ENCODE measurements at places on chromosomes 6 and 20. TPM values are rescaled to one million over a fixed set of nuclear protein-coding genes. Genes with fewer than 3 reads are reported as not detected.
A peak's percentile ranks its signal among the peaks of the same experiment; 100 is the strongest.

GRCh38 chr6:158703837-158704822 is 54.3 kb downstream of the SYTL3 start:
- H3K27ac ChIP-seq, result peak overlapping the region; percentile 73
- peak overlapping the region; percentile 52 for H3K4me3 ChIP-seq

DNA sequence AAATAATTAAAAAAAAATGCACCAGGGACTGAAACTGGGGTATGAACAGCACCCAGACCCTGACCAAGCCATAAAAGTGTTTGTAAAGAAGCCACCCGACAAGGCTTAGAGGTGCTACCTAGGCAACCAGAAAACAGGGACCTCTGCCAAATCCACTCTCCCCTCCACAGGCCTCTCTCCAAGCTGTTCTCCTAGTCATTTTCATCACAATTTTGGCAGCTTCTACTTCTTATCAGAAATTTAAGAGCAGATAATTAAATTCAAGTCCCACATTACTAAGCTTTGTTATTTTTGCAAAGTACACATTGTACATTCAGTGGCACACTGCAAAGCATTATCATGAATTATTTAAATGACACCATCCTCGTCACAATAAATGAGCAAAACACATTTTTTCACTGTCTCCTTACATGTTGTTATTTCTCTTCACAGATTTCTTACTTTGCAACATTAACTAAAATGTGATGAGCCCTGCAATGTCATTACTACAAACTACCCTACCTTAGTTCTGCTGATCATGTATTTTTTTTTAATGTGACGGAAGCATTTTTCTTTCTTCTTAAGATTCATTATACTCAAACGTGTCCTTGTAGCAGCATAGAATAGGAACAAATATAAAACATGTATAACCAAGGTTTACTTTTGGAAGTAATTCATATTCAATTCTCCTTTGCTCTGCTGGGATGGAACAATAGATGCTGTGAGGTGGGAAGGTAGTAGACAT is 38.1 kb downstream of the ECT2L start:
- no peak overlapping the region for H3K4me3 ChIP-seq
- no peaks in the 10 kb centered on the region for H3K27me3 ChIP-seq
- no peak for DNase-seq
- no peaks in the 10 kb centered on the region for H3K36me3 ChIP-seq

DNA sequence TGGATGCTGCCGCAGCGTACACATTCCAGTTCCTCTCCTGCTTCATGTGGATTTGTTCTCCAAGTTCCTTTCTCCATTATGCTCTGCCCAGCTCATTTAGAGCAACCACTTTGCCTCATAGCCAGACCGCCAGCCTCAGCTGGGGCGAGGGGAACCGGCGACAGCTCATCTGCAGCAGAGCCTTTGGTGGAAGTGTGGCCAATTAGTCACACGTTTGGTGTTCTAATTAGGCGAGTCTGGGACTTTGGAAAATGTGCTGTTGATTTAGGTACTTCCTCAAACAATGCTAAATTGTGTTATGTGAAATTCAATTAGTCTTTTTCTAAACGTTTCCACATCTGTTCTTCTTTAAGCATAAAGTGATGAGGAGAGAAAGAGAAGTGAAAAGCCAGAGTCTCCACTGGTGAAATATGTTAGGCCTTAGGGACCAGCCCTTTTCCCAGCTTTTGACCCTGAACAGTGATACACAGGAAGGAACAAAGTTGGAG is 217.9 kb downstream of the TBX18 start:
- no peaks in the 10 kb centered on the region for H3K36me3 ChIP-seq
- peaks cover 13% of the 10 kb centered on the region for H3K4me1 ChIP-seq

- DNase-seq, result no peak
- no peak within 1 kb of the TSS for H3K4me3 ChIP-seq
- H3K36me3 ChIP-seq, result no peaks in the 10 kb centered on the region
These were observed at the start of gene HLA-DRB1 for GRCh38 chr6:32589596-32590449. Gene HLA-DRB1, minus strand, starts transcription at chr6:32589848. Its CDS starts 106 bp downstream, at chr6:32589742.

- H3K27ac ChIP-seq, result no peak overlapping the region
- H3K4me1 ChIP-seq, result peaks cover 30% of the 10 kb centered on the region
- H3K4me3 ChIP-seq, result no peak overlapping the region
- no peak for DNase-seq
These were observed 91.1 kb downstream of the ATXN1 start for GRCh38 chr6:16670183-16670582.

GRCh38 chr20:23242104-23242503 is 108.5 kb upstream of the NXT1 start:
- H3K27ac ChIP-seq, result no peak overlapping the region
- peaks cover 53% of the 10 kb centered on the region for H3K27me3 ChIP-seq

DNA sequence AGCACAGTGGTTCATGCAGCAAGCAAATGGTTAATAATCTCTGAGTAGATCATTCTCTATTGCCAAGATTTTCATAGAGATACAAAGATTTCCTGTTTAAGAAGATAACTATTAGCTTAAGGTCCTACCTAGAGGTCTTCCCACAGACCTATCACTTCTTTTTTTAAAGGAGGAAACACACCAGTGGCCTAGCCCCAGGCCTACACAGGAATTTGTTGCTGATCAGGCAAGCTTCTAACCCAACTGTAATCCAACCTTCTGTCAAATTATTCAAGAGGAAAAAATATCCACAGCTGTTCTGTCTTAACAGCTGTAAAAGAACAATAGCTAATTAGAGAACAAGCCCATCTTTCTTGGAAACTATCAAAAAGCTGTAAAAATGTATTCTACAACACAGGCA is 332.8 kb downstream of the BTBD9 start:
- peaks cover 2% of the 10 kb centered on the region for H3K4me1 ChIP-seq
- no peak for DNase-seq
- H3K27me3 ChIP-seq, result no peaks in the 10 kb centered on the region
- no peak overlapping the region for H3K27ac ChIP-seq
- no peaks in the 10 kb centered on the region for H3K36me3 ChIP-seq

DNA sequence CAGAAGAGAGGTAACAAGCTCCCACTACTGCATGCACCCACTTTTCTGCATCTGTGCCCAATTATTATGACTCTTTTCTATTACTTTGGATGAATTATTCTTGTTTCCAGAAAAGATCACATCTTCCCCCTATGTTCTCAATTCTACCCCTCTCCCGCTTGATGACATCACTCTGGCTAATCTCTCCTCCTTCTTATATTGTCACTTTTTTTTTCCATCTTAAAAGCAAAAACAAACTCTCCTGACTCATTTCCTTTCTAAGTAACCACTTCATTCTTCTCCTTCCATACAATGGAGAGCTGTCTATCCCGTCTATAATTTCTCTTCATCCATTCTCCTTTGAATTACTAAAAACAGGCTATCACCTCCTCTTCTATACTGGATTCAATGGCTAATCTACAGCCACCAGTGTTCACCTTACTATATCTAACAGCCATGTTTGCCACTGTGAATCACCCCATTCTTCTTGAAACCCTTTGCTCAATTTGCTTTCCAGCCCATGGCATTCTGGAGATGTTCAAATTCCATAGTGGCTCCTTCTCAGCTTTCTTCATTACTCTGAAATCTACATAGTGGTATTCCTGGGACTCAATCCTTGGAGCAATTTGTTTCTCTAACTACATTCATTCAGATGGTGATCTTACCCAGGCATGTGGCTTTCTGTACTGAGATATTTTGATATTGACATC is 378.4 kb downstream of the ARHGAP18 start:
- H3K27me3 ChIP-seq, result no peaks in the 10 kb centered on the region
- no peaks in the 10 kb centered on the region for H3K36me3 ChIP-seq
- no peak overlapping the region for H3K4me3 ChIP-seq
- no peak for DNase-seq
- no peaks in the 10 kb centered on the region for H3K4me1 ChIP-seq

DNA sequence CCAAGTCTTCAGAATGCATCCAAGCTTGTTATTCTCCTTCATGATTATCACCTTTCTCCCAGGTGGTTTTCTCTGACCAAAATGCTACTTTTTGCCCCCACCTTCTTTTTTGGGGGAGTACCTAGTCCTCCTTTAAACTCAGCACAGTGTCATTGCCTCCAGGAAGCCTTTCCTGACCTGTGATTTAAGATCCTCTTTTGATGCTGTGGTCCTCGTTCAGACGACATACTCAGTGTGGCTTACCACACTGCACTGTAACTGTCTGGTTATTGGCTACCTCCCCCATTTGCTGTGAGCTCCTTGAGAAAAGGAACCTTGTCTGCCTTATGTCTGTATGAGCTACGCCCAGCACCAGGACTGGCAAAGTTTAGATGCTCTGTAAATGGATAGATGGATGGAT is 14.6 kb downstream of the SAYSD1 start:
- H3K4me1 ChIP-seq, result peaks cover 13% of the 10 kb centered on the region
- peaks cover 3% of the 10 kb centered on the region for H3K27me3 ChIP-seq
- DNase-seq, result no peak
- H3K27ac ChIP-seq, result no peak overlapping the region

GRCh38 chr6:55167860-55168259 is 6.5 kb upstream of the HCRTR2 start:
- no peak for DNase-seq
- no peaks in the 10 kb centered on the region for H3K36me3 ChIP-seq
- peaks cover 5% of the 10 kb centered on the region for H3K27me3 ChIP-seq
- H3K4me3 ChIP-seq, result no peak overlapping the region
- no peak overlapping the region for H3K27ac ChIP-seq
- no peaks in the 10 kb centered on the region for H3K4me1 ChIP-seq

DNA sequence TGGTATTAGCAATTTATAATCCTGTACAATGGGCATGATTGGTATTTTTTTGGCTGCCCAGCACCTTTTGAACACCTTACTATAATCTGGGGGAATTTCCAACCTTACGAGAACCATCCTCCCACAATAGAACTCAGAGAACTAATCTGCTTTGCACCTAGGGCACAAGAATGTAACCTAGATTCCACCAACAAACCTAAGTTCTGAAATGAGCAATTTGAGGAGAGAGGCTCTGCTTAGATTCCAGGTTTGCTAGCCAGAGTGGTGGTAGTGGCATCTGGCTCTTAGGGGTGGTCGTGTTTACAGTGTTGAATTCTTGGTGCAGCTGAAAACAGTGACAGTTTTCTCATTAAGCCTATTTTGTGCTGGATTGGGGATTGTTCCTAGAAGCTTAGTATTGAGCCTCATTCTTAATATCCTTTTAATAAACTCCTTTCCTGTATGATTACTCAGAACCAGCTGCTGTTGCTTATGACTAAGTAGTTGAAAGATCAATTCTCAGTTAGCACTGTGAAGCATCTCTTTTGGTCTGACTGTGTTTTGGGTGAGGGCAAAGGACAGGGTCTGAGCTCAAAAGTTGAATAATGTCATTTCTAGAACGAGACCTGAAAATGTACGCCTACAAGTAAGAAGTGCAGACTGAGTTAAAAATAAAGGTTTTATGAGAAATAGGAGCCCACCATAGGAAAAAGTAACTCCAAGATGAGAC is 385.6 kb downstream of the CDKAL1 start:
- no peaks in the 10 kb centered on the region for H3K27me3 ChIP-seq
- peaks cover 6% of the 10 kb centered on the region for H3K4me1 ChIP-seq
- peaks cover 11% of the 10 kb centered on the region for H3K36me3 ChIP-seq
- H3K27ac ChIP-seq, result no peak overlapping the region
- H3K4me3 ChIP-seq, result no peak overlapping the region
- no peak for DNase-seq

DNA sequence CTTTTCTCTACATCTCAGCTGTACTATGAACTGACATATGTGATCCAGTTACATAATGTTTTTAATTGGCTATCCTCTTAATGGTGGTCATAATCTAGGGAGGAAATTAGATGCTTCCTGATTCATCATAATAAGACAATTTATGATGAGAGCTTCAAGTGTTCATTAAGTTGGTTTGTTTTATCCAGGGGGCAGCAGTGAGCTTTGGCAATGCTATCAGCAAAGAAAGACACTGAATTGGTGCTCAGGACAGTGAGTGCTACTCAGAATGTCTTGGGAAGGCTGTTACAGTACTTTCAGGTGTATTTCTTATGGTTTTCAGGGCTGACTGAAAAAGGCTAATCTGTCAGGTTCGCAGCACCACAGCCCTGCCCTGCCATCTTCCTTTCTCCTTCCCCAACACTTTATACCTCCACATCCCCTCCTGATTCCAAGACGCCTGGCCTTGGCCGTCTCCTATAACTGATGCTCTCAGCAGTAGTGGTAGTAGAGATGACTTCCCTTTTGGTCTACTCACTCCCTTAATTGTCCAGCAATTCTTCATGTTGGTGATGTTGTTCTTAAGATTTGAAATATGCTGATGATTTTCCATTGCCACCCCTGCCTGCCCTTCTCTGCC is 67.0 kb upstream of the TNFAIP3 start:
- no peaks in the 10 kb centered on the region for H3K36me3 ChIP-seq
- no peaks in the 10 kb centered on the region for H3K27me3 ChIP-seq

DNA sequence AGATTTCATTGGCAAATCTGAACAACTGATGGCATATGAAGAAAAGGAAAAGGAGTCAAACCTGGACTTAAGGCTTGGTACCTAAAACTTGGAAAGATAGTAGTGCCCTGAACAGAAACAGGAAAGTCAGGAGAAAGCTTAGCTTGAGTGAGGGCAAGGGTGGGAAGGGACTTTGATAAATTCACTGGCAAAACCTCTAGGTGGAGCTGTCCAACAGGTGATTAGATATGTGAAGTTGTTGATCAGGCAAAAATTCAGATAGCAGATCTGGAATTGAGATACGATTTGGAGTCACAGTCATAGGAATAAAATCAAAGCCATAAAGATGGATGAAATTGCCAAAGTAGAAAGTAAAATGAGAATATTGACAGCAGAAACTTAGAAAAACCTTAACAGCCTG is 16.1 kb upstream of the ZNF292 start:
- H3K27ac ChIP-seq, result no peak overlapping the region
- H3K27me3 ChIP-seq, result peaks cover 2% of the 10 kb centered on the region
- peaks cover 1% of the 10 kb centered on the region for H3K36me3 ChIP-seq
- H3K4me1 ChIP-seq, result no peaks in the 10 kb centered on the region
- no peak for DNase-seq
- no peak overlapping the region for H3K4me3 ChIP-seq

DNA sequence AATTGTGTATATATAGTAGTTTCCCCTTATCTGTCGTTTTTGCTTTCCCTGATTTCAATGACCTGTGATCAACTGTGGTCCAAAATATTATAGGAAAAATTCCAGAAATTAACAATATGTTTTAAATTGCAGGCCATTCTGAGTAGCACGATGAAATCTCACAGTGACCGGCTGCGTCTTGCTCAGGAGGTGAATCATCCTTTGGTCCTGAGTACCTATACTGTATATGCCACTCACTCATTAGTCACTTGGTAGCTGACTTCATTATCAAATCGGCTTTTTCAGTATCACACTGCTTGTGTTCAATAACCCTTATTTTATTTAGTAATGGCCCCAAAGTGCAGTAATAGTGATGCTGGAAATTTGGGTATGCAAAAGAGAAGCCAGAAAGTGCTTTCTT is 728.3 kb upstream of the EYS start:
- H3K27ac ChIP-seq, result no peak overlapping the region
- DNase-seq, result no peak
- H3K36me3 ChIP-seq, result no peaks in the 10 kb centered on the region
- no peaks in the 10 kb centered on the region for H3K27me3 ChIP-seq

GRCh38 chr20:24117383-24117782 is 128.8 kb upstream of the GGTLC1 start:
- DNase-seq, result no peak
- no peaks in the 10 kb centered on the region for H3K36me3 ChIP-seq
- no peaks in the 10 kb centered on the region for H3K4me1 ChIP-seq

The LY6G5C gene
- 6.5 TPM for total RNA-seq

The FAM83C gene
- total RNA-seq, result not detected

The HLA-DRB1 gene
- 7.7 TPM for total RNA-seq

The RIMS4 gene
- total RNA-seq, result 8.2 TPM

The ELOVL4 gene
- total RNA-seq, result 6.2 TPM

The RIPOR3 gene
- total RNA-seq, result 0.29 TPM

The TSHZ2 gene
- total RNA-seq, result 22.9 TPM

The DZANK1 gene
- total RNA-seq, result 12.5 TPM

The KIF25 gene
- total RNA-seq, result not detected

The BPIFB4 gene
- total RNA-seq, result not detected

Measured in progenitor cell of endocrine pancreas (in vitro differentiated cells).